Activated CD4-positive, alpha-beta T cell treated with anti-CD3 and anti-CD28 coated beads for 48 hours (primary cell): ENCODE measurements at places on chromosomes 16 and 17.

- no peak for DNase-seq
Observed at GRCh38 chr17:13014801-13015200, 3.0 kb downstream of the ELAC2 start.

- DNase-seq = no peak
Observed at GRCh38 chr16:30004811-30005242, 6.0 kb downstream of the DOC2A start.

DNA sequence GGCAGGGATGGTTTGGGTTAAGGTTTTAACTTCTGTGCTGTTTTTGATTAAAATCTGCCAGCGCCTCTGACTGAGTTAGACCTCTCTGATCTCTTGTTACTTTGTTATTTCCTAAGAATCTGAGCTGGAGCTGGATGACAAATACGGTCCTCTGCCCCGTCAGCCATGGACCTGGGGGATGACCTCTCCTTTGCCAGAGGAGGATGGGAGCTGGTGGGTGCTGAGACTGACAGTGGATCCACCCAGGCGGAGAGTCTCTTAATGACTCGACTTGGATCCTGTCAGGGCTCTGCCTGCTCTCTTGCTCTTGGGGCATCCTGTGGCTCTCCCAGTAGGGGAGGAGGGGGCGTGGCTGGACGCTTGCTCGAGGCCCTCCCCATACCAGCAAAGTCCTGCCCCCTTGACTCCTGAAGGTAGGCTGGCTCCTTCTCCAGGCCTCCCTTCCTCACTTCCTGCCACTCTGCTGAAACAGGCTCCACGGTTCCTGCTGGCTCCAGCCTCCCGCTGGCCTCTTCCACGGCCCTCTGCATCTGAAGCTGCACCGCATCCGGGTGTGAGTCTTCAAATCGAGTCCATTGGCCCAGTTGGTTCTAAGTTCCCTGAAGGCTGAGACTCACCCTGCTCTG, 24.8 kb upstream of the MAP3K14 start:
- no peak for DNase-seq

- no peak for DNase-seq
Observed at GRCh38 chr16:85250147-85250463, 137.8 kb upstream of the CIBAR2 start.

DNA sequence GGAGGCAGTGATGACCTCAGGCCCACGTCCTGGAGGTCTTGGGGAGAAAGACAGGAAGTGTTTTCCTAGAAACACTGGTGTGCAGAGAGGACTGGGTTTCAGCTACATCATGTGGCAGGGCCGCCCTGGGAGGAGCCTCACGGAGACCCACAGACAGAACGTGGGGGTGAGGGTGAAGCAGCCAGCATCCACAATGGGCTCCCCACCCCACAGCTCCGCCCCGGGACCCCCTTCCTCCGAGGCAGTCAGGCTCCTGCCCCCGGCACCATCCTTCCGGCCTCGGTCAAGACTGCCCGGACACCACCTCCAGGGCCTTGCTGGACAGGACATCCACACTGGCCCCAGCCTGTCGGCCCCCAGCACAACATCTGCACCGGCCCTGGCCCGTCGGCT, 51.1 kb downstream of the LMF1 start:
- DNase-seq = no peak

DNA sequence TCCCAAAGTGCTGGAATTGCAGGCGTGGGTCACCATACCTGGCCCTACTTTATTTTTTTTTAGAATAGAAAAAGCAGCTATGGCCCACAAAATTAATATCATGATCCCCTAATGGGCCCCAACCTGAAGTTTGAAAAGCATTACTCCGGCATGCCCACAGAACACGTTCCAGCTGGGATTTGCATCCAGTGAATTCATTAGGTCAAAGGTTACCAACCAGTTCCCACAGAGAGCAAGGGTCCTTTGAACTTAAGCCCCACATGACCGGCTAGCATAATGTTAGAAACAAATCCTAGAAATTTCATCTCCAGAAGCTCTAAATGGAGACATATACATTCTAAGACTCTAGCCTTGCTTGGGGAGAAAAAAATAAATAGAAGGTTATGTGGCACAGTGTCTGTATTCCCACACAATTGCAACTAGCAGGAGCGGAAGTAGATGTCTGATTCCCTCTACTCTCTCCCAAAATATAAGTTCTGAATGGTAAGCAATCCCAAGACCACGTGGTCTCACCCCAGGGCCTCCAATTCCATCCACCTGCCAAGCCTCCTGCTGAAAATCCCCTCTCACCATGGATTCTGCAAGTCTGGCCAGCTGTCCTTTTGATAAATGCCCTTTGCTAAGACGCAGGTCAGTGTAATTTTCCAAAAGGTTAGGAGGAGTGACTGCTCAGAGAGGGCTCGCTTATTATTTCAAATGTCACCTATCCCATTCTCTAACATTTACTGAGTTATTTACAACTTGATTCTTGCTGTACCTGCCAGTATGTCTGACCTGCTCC, 395.8 kb downstream of the NPIPA8 start:
- DNase-seq = no peak

GRCh38 chr17:60514053-60514452, 12.0 kb downstream of the APPBP2 start:
- no peak for DNase-seq

- no peak for DNase-seq
Observed at GRCh38 chr17:57210224-57210553, 46.1 kb upstream of the MSI2 start.

GRCh38 chr16:27317738-27318391, 4.1 kb downstream of the IL4R start:
- DNase-seq = peak; percentile 74

GRCh38 chr17:49707246-49707607, 537 bp downstream of the SLC35B1 start:
- DNase-seq = peak; percentile 43

DNA sequence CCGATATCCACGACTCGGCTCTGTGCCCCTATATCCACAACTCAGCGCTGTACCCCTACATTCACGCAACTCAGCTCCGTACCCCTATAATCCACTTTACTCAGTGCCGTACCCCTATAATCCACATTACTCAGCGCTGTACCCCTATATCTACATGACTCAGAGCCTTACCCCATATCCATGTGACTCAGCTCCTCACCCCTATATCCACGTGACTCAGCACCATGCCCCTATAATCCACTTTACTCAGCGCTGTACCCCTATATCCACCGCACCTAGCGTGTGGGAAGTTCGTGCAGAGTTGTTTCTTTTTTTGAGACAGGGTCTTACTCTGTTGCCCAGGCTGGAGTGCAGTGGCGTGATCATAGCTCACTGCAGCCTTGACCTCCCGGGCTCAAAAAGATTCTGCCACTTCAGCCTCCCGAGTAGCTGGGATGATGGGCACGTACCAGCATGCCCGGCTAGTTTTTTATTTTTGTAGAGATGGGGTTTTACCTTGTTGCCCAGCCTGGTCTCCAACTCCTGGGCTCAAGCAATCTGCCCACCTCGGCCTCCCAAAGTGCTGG, 17.4 kb downstream of the CYB5D2 start:
- no peak for DNase-seq

DNA sequence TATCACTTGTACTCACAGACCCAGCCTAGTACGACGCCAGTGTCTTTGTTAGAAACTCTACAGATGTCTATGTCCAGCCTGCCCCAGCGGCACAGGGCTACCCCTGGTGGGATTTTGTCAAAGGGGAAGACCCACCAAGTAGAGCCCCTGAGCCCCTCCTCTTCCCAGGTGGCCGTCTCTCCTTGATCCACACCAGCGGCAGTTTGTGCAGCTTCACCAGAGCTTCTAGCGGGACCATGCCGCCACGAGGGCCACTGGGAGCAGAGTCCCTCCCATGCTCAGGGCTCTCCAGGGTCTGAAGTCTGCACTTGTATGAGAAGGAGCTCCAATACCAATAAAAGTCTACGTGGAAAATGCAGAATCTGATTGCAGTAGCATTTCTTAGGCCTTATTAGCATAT, 157.1 kb downstream of the RPTOR start:
- DNase-seq = no peak

DNA sequence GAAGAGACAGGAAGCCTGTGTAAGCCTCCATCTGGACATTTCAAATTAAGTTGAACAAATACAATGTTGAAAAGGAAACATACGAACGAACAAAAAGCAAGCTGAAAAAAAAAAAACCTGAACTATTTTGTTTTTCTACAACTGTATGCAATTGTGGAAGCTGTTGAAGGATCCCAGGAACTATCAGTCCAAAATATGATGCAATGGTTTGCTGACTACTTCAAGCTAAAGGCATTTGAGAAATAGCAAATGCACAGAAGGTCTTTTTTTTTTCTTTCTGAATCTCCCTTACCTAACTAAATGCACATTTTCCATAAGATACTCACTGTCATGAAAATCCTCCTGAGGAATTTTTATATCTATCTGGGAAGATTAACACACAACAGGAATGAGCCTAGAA, 40.2 kb downstream of the MAF start:
- no peak for DNase-seq

- no peak for DNase-seq
Observed at GRCh38 chr17:41657936-41658335, 30.7 kb upstream of the EIF1 start.

DNA sequence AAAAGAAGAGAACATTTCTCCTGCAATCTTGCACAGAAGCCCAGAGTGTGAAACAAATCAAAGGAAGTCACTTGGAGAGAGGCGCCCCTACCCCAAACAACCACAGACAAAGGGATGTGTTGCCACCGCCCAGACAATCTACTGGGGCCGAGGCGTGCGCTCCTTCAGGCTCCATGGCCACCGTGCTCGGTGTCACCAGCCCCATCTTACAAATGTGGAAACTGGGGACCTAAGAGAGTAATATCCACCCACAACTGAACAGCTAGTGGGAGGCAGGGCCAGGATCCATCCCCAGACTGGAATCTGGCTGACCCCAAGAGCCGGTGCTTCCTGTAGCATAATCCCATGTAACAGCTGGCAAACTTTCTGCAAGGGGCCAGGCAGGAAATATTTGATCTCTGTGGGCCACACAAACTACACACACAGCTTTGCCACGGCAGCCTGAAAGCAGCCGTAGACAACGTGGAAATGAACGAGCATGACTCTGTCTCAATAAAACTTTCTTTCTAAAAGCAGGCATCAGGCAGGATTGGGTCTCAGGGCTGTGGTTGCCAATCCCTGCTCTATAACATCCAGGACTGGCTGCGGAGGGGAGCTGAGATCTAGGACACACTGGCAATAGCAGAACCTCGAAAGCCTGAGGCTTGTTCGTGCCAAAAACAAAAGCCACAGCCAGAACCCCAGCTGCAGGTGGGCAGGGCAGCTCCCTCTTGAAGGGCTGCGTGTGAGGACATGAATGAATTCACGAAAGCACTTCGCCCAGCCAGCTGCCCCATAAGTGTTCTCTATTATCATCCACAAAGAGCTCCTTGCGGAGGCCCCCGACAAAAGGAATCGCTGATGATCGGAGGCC, 26.6 kb upstream of the GINS2 start:
- no peak for DNase-seq

DNA sequence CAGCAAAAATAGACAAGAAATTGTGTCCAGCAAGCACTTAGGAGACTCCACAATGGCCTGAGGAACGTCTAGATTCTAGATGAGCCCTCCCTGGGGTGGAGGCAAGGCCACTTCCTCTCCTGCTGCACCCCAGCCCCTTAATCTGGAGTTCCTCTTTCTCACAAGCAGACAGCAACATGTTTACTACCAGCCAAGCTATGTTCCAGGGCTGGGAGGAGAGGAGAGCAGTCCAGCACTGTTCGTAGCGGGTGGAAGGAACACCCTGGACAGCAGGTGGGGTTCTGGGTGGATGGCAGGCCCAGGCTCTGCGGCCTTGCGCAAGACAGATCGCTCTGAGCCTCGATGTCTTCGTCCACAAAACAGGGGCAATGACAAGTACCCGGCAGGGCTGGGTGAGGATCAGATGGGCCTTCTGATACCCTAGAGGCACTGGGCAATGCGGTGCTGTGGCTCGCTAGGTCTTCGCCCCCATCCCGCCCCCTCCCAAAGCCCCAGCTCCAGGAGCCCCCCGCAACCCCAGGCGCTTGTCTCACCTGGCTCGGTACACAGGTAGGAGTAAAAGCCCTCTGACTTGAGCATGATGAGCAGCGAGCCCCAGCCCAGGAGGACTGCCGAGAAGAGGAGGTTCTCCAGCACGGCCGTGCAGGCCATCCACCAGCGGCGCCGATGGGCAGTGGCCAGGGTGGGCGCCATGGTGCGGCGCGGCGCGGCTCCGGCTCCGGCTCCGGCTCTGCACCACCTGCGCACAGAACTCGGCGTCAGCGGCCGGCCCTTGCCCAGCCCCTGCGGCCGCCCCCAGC, 1.3 kb downstream of the SLC43A2 start:
- DNase-seq = no peak

GRCh38 chr16:11632455-11632939, 35.8 kb upstream of the SNN start:
- DNase-seq = no peak

DNA sequence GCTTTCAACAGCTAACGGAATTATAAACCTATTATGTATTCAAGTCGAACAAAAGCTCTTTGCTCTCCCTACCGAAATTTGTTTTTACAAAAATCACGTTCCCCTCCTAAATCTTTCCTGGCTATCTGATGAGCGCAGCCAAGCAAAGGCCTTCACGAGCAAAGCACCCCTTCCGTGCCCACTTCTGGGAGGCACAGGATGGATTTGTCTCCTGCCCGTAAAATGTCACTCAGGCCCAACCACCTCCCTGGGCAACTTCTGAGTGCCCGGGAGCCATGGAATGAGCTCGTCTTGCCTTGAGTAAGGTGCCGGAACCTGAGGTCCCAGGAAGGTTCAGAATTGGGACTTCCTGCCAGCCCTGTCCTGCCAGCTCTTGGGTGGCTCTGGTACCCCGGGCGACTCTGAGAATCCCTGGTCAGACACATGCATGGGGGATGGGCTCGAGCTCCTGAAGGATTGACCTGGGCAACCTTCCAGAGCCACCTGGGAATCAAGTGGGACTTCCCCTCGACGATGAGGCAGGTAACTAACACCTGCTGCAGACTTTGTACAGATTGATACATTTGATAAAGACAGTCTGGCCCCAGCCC, 19.8 kb downstream of the SLC7A5 start:
- DNase-seq = no peak

- DNase-seq = no peak
Observed at GRCh38 chr16:85240982-85241924, 129.0 kb upstream of the CIBAR2 start.

- DNase-seq = no peak
Observed at GRCh38 chr16:85082173-85083050, 29.9 kb downstream of the CIBAR2 start.
